Skeletal muscle cell (primary cell): ENCODE measurements at places on chromosomes 11 and 22.

GRCh38 chr22:41576877-41577276, 12.8 kb downstream of the PMM1 start:
- no peak for DNase-seq

DNA sequence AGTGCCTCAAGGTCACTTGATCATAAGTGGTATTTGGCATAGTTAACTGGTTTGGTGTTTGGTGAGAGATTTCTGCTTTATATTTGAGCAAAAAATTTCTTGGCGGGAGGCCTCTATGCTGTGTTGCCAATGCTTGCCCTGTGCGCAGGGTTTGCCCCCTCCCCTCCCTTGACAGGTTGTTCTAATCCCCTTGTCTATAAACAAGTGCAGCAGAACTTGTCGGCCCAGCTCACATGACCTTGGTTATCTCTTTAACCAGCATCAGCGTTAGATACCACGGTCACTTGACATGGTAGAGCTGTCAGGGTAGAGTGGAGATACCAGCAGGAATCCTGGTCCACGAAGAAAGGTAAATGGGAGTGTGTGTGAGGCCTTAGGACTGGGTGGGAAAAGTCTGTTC, 35.6 kb downstream of the MARK2 start:
- no peak for DNase-seq

- DNase-seq: peak; percentile 93
Measured at GRCh38 chr11:19919050-19919561, 206.5 kb downstream of the NAV2 start.

DNA sequence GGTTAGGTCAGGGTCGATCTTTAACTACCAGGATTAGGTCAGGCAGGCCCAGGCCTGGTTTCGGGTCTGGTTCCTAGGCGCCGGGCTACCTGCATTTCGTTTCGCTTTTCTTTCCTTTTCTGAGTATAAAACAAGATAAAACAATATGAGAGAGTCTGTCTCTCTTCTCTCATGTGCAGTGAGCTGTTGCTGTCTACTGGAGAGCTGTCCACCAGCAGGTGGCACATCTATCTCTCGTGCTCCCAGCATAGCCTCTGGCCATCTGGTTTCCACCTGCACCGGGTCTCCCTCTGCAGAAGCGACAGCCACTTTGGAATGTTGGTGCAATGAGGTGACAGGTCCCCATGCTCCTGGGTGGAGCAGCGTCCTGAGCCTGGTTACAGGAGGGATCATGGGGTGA, 27.6 kb downstream of the RIBC2 start:
- DNase-seq: no peak

- no peak for DNase-seq
Measured at GRCh38 chr11:61349189-61349751, 12.4 kb downstream of the CYB561A3 start.

DNA sequence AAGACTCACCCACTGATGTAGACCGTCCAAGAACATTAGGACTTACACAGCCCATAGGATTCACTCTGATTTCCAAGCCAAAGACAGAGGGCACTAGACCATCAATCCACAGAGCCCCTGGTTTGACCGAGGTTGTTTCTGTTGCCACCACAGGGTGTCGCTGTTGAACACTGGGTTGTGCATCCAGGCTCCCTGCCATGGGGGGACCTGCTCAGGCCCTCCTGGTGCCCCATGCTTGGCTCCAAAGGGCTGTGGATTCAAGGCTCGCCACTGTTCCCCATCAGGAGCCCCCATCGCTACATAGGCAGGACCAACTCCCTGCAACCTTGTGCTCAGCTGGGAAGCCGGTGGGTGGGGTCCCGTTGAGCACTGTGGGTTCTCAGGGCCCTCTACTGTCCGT, 128.0 kb upstream of the ANO1 start:
- DNase-seq: no peak

GRCh38 chr11:21582791-21583190, 610.1 kb upstream of the ANO5 start:
- DNase-seq: no peak

- no peak for DNase-seq
Measured at GRCh38 chr11:25615069-25615468, 716.9 kb upstream of the ANO3 start.

- no peak for DNase-seq
Measured at GRCh38 chr11:121699801-121700200, 247.0 kb upstream of the SORL1-AS1 start.

GRCh38 chr11:75158696-75159150, 7.8 kb downstream of the SLCO2B1 start:
- DNase-seq: no peak

DNA sequence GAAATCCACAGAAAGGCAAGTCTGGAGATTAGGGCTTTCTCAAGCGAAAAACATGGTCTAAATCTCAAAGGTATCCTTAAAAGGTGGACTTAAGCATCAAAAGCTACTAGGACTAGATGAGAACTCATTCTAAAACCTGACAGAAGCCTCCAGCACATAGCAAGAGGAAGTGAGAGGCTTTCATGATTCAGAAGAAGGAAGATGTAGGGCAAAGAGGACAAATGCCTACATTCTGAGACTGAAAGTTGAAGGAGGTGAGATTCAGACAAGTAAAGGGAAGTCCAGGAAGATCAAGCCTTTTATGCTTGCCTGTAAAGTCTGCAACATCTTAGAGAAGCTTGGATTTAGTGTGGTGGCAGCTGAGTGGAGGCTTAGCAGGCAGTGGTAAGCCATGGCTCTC, 98.9 kb downstream of the PGR start:
- DNase-seq: no peak

- no peak for DNase-seq
Measured at GRCh38 chr11:112797092-112797491, 164.1 kb upstream of the NCAM1 start.

DNA sequence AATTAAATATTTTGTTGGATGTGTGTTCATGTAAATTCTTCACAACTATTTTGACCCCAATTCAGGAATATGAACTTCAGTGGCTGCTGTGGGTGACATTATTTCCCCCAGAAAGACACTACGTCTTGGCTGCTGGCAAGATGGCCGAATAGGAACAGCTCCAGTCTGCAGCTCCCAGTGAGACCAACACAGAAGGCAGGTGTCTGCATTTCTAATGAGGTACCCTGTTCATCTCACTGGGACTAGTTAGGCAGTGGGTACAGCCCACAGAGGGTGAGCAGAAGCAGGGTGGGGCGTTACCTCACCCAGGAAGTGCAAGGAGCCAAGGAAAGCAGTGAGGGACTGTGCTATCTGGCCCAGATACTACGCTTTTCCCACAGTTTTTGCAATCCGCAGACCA, 65.3 kb downstream of the ZBTB44 start:
- DNase-seq: no peak

DNA sequence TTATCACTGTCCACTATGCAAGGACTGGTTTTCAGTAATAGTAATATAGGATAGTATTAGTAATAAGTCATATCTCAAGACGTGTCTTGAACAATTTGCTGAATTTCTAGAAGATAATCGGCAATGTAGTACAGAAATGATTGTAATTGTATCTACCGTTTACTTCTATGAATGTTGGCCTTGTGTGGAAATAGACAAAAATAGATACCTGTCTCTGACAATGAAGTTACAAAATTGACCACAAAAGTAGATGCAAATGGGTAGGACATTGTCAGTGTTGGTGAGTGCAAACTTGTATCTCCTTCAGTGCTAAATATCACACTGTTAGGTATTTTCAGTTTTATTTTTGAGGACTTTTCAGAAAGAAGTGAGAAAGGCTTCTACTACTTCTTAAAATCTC, 43.1 kb downstream of the SVIP start:
- no peak for DNase-seq

GRCh38 chr11:69165775-69166174, 10.0 kb downstream of the SMIM38 start:
- DNase-seq: no peak

DNA sequence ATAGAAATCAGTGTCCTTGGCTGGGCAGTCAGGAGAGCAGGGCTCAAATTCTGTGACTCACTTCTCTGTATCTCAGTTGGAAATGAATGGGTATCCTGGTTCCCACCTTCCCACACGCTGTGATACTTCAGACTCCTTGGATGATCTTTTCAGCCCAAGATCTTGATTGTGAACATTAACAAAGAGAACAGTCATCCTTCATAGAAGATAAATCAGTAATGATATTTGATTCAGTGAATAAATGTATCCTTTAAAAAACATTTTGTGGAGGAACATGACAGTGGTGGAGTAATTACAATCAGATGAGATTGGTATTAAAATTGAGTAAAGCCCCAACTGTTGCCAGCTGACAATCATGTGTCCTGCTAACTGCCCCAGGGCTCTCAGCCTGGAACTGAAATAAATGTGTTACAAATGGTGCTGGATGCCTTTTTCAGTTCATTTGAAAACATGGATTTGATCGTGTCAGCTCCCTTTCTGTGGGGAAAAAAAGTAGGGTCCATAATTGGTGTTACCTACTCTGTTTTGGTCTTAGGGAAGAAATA, 72.9 kb upstream of the OR5AN1 start:
- DNase-seq: no peak

GRCh38 chr11:12876340-12876739, 132.8 kb upstream of the RASSF10 start:
- DNase-seq: no peak

DNA sequence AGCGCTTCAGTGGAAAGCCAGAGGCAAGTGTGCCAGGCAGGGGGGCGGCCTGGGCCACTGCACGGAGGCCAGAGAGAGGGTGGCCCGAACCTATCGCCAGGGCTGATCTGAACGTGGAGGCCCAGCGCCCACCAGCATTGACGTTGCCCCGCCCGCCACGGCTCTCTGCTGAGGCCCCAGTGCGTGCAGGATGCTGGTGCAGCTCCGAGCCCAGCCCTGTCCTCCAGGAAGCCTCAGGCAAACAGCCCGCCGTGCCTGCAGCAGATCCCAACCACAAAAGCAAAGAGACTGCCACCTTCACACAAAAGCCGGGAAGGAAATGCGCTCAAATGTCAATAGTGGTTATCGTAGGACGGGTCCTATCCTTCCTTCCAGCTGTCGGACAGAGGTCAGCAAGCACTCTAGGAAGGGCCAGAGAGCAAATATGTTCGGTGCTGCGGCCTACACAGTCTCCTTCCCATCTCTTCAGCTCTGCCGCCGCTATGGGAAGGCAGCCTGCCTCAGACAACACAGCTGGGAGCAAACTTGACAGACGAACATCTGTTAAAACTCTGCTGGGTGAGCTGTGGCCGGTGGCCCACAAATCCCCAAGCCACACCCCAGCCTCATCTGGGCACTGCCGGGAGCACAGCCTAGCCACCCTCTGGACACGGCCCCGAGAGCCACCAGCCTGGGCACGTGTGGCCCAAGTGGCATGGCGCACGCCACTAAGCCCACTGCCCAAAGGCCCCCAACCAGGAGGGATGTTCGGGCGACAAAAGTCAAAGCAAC, 146.2 kb downstream of the CRYBB2 start:
- no peak for DNase-seq

DNA sequence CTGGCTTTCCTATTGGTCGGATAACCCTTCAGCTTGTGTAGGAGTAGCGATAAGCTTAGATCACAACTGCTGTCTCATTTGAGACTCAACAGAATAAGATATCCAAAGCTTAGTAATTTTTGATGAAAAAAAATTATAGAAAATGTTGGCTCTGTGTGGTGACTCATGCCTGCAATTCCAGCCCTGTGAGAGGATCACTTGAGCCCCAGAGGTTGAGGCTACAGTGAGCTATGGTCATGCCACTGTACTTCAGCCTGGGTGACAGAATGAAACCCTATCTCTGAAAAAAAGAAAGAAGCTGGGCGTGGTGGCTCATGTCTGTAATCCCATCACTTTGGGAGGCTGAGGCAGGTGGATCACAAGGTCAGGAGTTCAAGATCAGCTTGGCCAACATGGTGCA, 55.6 kb upstream of the RRM1 start:
- DNase-seq: no peak

DNA sequence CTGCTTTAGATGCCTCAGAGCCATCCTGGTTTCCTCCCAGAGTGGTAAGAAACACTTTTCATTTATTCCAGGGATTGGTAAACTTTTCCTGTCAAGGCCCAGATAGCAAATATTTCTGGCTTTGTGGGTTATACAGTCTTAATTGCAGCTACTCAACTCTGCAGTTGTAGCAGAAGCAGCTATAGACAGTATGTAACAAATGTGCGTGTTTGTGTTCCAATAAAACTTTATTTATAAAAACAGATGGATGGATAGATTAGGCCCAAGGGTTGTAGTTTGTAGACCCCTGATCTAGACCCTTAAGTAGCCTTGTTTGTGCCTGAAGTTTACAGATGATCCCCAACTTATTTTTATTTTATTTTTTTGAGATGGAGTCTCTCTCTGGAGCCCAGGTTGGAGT, 17.9 kb downstream of the NNMT start:
- no peak for DNase-seq

DNA sequence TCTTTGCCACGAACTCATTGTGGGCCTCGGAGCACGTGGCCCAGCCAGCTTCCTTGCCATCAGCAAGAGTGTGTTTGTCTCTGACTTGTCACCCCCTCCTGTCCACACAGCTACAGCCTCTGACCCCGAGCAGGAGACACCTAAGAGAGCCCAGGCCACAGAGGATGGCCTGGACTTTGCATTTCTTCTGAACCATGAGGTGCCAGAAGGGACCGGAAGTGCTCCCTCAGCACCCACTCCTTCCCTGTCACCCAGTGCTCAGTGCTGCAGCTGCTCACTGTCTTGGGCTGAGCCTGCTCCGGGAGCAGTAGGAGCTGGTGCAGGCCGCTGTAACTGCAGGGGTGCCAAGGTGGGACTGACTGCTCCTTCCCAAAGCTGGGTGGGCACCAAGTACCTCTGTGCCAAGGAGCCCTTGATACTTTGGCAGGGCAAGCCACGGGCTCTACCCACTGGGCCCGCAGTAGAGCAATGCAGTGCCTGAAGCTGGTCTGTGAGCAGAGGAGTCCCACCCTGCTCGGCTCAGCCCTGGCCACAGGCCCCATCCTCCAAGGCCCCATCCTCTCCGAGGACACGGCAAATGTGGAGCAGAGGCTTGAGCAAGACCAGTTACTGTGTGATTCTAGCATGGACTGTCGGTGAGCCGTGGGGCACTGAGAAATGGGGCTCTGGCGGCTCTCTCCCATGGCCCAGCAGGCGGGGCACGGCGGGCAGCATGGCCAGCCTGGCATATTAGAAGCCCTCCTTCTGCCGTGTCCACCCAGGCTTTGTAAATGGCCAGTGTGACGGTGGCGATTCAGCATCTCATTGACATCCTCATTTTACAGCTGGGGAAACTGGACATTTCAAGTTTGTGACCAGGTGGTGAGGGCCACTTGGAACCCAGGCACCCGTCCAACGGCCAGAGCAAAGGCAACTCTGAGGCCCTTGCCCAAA, 6.3 kb downstream of the GRK2 start:
- DNase-seq: no peak

- DNase-seq: peak; percentile 66
Measured at GRCh38 chr11:12889243-12889642, 119.9 kb upstream of the RASSF10 start.

DNA sequence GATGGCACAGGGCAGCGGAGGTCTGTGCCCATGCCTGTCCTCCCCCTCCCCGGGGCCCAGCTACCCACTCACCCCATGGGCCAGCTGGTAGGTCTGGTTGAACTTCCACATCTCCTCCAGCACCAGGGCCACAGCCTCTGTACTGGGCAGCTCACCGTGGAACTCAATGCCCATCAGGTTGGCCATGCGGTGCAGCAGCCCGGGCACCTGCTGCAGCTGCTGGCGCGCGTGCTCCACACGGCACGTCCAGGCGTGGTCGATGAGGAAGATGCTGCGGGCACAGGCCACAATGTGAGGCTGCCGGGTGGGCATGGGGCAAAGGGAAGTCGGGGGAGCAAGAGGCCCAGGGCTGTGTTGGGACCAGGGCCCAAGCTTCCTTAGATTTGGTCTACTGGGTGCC, 6.3 kb downstream of the TTLL12 start:
- DNase-seq: no peak
